ENCODE measurements at places on chromosomes 5 and 9. TPM values are rescaled to one million over a fixed set of nuclear protein-coding genes. Genes with fewer than 3 reads are reported as not detected.

DAB2IP gene
- total RNA-seq = 74.0 TPM

THBS4 gene
- 266 TPM for total RNA-seq

GALNT12 gene
- total RNA-seq = 4.7 TPM

FCN2 gene
- total RNA-seq = 0.67 TPM

GRCh38 chr5:143065185-143065965 lies 295.2 kb downstream of the ARHGAP26 start:
- DNase-seq = no peak

DNA sequence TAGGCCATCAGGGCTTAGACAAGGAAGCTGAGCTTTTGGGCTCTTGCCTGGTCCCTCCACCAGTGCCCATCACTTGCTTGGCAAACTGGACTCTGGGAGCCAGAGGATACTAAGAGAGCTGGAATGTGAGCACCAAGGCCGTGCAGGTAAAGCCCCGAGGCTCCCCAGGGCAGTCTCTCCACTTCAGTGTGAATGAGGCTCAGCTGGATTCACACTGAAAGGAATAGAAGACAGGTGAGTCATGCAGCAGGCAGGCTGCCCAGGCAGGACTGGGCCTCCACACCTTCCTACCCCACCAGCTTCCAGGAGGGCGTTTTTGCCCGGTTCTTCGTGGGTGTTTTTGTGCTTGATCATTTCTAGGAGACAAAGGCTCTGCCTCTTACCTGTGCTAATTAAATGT lies 7.3 kb upstream of the CTSV start:
- no peak for DNase-seq

DNA sequence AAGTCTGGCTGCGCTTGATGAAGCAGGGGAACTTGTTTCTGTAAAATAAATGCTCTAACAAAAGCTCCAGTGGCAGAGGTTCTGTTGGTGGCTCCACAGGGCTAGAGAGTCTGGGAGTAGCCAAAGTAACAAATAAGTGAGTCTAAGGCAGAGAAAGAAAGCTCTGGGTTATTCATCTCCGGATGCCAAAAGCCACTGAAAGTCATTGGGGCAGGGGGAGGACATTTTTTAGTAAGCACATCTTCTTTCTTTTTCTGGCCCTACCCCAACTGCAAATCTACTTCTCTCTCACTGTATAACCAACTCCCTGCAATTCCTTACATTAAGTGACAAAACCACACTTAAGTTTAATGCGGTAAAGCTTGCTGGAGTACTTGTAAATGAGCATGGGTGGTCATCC lies 141.6 kb downstream of the INSYN2B start:
- no peak for DNase-seq

GRCh38 chr9:133306242-133307204 lies 29.5 kb downstream of the SURF6 start:
- no peak for DNase-seq

DNA sequence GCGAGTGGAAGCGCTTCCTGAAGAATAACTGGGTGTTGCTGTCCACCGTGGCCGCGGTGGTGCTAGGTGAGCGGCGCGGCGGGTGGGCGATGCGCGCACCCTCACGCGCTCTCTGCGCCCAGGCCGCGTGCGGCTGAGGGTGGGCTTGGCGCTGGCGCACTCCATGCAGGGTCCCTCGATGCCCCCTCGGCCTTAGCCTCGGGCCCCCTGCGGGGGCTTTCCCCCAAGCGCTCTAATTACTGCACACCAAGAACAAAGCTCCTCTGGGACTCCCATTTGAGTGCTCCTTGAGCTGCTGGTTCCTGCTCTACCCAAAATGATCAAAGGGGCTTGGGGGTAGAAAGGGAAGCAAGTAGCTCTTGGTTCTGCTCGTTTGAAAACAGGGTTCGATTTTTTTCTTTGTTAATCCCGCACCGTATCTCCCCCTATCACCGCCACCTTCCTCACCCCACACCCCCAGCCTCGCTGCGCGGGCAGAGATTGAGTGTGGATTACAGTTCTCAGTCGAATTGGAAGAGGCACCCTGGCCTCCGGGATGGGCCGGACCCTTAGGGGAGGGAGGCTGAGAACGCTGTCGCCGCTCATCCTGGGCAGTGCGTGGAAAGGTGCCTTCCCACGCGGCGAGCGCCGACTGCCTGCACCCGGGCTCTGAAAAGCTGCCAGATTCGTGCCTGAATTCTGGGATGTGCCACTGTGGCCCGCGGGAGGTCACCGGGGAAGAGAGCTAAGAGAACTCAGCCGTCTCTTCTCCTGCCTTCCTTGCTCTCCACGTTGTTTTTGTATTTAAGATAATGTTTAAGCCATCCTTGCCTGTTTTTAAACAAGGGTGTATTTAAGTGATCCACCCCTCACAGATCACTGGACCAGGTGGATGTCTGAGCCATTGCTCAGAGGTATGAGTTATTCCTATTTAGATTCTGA lies 697 bp downstream of the SLC1A1 start:
- no peak for DNase-seq

- DNase-seq = no peak
These were observed 159.3 kb upstream of the DAPK1 start for GRCh38 chr9:87338088-87338989.

- DNase-seq = peak; percentile 59
These were observed 38.9 kb downstream of the SLC35D2 start for GRCh38 chr9:96344458-96345180.

DNA sequence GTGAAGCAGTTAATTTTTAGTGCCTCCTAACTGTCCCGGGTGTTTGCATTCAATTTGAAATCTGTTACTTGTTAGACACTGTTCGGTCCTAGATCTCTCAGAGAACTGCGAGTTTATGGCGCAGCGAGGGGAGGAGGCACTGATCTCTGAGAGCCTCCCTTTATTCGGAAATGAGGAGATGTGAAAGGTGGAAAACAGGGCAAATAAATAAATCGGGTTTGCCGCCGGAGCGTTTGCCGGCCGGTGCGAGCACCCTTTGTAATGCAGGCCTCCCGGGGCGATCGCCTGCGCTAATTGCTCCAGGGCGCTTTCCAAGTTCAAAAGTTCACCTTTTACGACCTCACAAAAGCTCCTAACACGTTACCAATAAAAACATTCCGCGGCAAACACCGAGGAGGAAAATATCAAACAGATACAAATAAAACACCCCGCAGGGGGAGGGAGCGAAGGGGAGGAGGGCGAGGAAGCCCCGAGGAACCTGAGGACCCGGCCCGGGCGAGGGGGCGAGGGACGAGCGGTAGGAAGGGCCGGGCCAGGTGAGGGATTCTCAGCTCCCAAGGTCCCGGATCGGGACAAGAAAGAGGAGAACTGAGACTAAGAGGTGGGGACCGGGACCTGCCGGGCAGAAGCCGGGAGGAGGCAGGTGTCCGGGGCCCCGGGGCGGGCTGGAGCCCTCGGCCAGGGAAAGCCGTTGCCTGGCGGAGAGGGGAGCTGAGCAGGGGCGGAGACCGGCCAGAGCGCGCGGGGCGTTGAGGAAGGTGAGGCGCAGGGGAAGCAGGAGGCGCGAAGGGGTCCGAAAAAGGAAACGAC lies 1.4 kb downstream of the NR6A1 start:
- DNase-seq = no peak

DNA sequence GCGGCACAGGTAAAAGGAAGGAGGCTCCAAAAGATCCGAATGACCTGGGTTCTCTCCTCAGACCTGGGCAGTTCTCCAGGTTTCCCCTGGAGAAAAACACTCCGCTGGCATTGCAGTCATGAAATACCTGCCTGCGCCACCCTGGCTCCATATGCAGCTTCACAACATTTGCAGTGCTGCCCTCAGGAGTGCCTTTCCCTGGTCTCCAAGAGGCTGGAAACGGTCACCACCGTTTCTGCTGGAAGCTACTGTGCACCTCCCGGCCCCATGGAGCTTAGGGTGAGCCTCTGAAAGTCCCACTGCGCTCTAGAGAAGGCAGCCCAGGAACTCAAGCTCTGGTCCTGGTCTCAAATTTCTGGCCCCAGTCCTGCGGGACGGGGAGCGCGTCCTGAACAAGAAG lies 670 bp downstream of the UGT3A1 start:
- no peak for DNase-seq

DNA sequence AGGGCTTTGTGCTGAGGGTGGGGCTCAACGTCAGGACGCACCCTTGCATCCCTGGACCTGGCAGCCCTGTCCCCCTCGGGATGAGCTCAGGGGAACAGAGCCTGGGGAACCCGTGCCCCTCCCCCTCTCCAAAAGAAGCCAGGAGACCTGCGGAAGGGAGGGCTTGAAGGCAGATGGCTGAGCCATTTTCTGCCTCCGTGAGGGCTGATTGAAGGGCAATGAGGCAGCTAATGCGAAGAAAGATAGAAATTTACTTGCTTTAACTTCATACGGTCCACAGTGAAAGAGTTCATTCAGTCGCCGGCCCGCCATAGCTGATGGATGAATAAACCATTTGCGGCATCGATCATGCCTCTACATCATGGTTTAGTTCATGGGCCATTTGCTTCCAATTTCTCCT lies 28.8 kb downstream of the ASS1 start:
- no peak for DNase-seq

DNA sequence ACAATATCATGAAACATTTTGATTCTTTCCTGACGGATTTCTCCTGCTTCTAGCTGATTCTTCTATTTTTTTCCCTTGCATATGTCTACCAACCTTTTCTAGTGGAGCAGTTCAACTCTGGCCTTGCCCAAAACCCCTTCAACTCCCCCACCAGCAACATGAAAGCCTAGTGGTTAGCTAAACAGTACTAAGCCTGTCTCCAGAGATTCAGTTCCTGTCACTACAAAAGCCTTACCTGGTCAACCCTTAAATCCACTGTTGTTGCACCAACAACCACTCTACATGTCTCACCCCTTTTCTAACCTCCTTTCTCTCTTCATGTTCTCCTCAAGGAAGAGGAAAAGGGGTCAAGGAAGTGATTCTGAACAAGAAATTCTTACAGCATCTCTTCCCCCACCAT lies 74.8 kb upstream of the PIK3R1 start:
- DNase-seq = no peak

- DNase-seq = peak; percentile 7
These were observed 110.5 kb upstream of the CDKN2B start for GRCh38 chr9:22119522-22120158.

DNA sequence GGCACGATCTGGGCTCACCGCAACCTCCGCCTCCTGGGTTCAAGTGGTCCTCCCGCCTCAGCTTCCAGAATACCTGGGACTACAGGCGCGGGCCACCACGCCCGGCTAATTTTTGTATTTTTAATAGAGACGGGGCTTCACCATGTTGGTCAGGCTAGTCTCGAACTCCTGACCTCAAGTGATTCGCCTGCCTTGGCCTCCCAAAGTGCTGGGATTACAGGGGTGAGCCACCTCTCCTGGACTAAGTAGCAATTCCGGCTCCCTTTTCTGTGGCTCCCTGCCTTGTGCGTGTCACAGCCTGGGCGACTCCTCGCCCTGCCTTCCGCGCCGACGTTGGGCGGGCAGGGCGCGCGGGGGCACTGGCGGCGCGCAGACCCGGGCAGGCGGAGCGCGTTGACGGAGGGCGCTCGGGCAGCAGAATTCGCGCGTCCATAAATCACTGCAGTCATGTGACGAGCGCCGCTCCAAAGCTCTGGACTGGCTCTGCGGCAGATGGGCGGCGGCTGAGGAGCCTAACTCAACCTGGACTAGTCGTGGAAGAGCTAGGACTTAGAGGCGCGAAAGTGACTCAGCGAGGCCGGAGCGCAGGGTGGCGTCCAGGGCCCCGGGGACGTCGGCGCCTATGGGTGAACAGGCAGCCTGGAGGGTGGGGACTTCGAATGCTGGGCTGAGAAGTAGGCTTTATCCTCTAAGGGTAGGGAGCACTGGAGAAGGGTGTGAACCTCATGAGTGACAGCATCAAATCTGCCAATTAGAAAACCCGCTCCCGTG lies 1.4 kb upstream of the CIZ1 start:
- peak; percentile 81 for DNase-seq

GRCh38 chr5:181105391-181106025 lies 25.5 kb downstream of the OR2V1 start:
- no peak for DNase-seq

- no peak for DNase-seq
These were observed 149.9 kb downstream of the ISOC1 start for GRCh38 chr5:129244478-129244877.

DNA sequence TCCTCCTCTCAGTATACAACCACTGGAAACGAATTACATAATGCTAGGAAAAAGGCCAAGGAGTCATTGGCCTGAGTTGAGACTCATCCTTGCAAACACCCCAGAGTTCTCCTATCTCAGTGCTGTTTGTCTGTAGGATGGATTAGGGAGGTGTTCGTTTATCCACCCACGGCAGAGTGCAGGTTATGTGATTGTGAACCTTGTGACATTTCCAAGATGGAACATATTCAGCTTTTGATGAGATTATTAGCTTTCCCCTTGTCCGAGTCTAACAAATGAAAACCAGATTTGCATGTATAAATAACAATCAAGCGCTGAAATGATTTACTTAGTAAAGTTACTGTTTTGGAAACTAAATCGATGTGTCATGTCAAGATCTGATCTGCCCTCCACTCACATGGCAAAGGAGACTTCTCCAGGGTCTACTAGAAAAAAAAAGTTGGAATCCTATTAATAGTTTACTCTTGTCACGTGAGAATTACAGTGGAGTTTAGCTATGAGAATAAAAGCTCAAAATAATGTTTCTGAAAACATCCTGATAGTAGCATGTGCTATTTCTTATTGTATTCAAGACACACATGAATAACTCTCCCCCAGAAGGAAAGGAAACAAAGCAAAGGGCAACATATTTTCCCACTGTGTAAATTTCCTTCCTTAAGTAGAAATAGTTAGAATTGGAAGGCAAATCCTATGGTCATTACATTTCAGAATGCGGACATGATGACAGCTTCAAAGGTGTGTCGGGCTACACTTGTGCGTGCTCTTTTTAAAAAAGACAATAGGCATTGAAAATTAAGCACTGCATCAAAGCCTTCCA lies 600.4 kb downstream of the EBF1 start:
- no peak for DNase-seq

DNA sequence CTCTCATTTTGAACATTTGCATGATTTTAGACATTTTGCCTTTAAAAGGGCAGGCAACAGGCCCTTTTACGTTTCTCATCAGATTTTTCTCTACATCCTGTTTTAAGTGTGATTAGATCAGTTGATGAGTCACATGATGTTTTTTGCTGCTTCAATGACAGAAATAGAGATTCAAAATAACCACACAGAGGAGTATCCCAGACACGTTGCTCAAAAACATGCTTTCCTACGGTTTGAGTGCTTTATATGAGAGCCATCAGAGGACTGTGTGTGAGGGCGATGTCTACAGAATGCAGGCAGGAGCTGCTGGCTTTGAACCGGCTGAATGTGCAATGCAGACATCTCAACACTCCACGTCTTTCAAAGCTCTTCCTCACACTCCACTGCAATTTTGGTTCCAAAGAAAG lies 42.1 kb downstream of the OTULIN start:
- DNase-seq = no peak

DNA sequence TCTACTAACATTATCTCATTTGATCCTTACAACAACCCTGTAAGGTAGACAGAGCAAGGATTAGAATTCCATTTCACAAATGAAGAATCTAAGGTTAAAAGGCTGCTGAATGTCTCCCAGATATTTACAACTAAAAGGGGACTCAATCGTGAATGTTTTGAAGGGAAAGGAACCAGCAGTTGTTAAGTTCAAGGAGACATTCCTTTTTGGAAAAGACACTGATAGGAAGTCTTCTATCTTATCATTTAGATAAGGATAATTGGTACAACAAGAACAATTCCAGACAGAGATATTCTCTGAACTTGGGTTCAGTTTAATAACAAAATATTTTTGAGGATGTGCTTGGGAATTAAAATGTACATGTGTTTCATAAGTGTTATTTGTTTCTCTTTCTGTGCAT lies 37.5 kb upstream of the CER1 start:
- DNase-seq = no peak

Measured in heart left ventricle (tissue), 16 donors.